NCI-H1105 (cell line): ENCODE measurements at places on chromosomes 4 and X.

- DNase-seq, result no peak
These were observed 52.5 kb upstream of the WDFY3 start for GRCh38 chr4:85018983-85019382.

GRCh38 chr4:126869967-126870366 lies 762.8 kb upstream of the INTU start:
- DNase-seq, result no peak

- no peak for DNase-seq
These were observed 1.2 kb downstream of the ATP10D start for GRCh38 chr4:47486231-47486673.

DNA sequence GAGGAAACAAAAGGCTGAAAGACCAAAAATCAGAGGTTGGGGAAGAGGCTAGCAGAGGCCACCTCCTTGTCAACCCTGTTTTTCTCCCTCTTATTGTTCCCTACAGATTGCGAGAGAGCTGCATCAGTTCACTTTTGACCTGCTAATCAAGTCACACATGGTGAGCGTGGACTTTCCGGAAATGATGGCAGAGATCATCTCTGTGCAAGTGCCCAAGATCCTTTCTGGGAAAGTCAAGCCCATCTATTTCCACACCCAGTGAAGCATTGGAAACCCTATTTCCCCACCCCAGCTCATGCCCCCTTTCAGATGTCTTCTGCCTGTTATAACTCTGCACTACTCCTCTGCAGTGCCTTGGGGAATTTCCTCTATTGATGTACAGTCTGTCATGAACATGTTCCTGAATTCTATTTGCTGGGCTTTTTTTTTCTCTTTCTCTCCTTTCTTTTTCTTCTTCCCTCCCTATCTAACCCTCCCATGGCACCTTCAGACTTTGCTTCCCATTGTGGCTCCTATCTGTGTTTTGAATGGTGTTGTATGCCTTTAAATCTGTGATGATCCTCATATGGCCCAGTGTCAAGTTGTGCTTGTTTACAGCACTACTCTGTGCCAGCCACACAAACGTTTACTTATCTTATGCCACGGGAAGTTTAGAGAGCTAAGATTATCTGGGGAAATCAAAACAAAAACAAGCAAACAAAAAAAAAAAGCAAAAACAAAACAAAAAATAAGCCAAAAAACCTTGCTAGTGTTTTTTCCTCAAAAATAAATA lies 179.9 kb downstream of the AR start:
- DNase-seq, result no peak

DNA sequence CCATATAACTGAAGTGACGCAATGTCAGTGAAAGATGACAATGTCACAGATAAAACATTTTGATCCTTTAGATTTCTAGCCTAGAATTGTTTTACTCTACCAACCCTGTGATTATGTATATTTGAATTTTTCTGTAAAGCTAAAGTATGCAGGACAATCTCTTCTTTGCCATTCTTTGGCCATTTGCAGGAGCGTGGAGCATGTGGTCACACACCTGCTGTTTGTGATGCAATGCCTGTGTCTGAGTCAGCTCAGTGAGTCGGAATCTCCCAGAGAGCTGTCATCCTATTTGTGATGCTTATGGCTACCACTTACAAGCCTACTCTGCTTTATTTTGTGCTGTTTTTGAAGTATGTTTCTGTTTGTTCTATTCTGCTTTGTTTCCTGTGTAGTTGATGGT lies 214.5 kb downstream of the NAF1 start:
- DNase-seq, result no peak

DNA sequence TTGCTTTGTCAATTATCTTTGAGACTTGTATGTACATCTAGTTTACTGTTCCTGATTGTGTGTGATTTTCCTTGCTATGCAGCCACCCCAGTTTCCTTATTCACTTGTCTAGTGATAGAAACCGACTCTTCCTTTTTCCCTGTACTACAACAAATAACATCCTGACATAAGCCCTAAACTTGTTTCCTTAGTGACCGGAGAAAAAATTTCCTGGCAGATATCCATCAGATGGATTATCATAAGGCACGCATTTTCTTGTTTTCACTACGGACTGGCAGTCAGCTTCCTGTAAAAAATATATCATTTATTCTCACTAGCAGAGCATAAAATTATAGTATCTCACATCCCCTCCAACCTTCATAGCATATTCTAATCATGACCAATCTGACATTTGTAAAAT lies 410.7 kb downstream of the CENPC start:
- DNase-seq, result no peak

GRCh38 chrX:54564936-54565335 lies 34.9 kb downstream of the GNL3L start:
- DNase-seq, result no peak

- DNase-seq, result no peak
These were observed 28.1 kb upstream of the ZCCHC4 start for GRCh38 chr4:25284466-25284865.

GRCh38 chr4:3875466-3875865 lies 109.3 kb downstream of the ADRA2C start:
- DNase-seq, result no peak

DNA sequence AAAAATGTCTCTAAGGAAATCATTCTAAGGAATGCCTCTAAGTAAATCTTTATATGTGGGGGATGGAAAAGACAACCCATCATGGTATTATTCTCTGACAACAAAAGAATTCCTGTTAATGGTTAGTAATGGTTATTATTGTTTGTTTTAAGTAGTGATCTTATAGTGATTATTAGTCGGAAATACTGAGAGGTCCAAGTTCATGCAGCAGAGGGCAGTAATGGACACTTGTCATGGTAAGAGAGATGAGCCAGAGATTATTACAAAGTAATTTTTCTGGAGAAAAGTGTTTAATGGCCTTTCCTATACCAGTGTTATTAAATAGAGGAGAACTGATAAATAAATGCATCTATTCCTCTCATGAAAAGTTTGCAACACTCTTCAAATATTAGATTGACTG lies 8.1 kb upstream of the DKK2 start:
- no peak for DNase-seq

DNA sequence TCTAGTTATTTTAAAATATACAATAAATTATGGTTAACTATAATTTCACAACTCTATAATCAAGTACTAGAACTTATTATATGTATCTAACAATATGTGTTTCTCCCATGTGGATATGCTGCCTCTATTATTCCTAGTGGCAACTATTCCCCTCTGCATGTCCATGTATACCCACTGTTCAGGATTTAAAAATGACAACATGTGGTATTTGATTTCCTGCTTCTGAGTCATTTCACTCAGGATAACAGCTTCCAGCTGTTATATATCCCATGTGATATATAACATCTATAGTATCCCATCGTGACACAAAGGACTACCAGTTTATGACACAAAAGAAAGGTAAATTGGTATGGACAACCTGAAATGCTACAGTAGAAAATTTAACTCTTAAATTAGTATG lies 167.4 kb upstream of the TACR3 start:
- no peak for DNase-seq

- DNase-seq, result no peak
These were observed 30.1 kb upstream of the BBS7 start for GRCh38 chr4:121900132-121900983.

DNA sequence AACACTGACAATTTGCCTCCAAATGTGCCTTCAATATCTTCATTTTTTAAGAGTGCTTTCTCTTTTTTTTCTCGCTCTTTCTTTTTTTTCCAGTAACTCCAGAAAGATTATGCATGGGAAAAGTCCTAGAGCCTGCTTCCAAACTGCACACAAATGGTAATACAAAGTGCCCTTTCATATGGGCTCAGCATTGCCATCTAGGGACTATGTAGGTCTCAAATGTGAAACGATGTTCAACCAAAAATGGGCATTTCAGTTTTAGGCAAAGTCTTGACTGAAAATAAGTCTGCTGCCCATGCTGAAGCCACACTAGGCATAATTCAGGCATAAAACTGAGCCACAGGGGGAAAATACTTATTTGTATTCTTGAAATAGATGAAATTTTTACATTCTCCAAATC lies 65.6 kb downstream of the SYNPO2 start:
- DNase-seq, result no peak

- DNase-seq, result no peak
These were observed 20.7 kb upstream of the IL13RA1 start for GRCh38 chrX:118706681-118707080.

DNA sequence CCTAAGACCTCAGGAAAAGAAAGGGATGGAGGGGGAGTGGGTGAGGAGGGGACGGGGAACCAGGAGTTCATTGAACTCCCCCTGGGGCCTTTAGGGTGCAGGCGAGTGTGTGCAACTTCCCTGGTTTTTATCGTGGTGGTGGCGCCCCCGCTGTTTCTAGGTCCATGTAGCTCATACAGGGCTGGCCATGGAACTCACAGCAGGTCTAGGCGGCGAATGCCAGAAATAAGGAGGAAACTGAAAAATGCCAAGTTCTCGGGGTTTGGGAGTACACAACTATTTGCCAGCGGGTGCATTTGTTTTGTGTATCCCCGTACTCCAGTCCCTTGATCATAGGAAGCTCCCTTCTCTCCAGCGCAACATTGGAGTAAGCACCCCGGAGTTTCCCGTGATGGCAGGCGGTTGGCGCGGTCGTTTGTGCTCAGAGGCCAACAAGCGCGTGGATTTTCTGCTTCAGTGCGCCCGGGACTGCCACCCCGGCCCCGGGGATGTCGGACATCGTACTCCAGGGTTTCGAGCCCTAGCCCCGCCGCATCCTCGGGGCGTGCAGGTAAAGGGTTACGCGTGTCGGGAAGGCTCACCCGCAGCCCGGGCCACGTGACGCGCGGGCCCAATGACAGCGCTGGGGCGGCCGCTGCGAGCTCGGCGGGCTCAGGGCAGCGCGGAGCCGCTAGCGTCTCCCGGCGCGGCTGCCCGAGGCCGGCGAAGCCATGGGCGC lies 208.9 kb downstream of the NWD2 start:
- peak; percentile 13 for DNase-seq

GRCh38 chr4:40322811-40323210 lies 12.3 kb upstream of the CHRNA9 start:
- DNase-seq, result no peak

DNA sequence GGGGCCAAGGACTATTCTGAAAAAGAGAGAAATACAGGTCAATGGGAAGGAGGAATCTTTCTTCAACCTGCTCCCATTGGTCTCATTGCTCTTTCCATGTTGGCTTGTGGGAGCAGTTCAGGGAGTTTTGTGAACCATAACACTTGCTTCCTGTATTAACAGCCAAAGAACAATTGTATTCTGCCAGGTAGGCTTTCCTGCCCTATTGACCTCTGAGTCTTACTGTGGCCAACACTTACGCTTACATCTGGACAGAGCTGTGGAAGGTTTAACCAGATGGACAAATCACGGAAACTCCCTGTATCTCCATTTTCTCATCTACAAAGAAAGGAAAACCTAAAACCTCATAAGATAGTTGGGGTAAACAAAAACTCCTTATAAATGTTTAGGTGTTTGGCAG lies 30.7 kb downstream of the MID1IP1 start:
- no peak for DNase-seq

DNA sequence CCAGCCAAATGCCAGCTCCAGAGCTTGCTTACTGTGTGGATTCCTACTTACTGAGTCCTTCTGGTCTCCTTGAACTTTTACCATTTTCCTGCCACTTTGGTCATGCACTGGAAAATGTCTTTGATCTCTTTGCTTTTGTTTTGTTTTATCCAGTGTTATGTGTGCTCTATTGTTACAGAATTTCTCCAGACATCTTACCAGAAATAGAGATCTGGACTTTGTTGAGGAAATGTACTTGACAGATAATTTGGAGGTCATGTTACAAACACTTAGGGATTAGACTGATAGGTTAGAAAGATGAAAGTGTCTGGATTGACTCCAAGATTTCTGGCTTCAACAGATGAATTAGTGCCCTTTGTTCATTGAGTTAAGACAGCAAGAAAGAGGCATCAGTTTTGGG lies 5.7 kb upstream of the ZNF330 start:
- no peak for DNase-seq

DNA sequence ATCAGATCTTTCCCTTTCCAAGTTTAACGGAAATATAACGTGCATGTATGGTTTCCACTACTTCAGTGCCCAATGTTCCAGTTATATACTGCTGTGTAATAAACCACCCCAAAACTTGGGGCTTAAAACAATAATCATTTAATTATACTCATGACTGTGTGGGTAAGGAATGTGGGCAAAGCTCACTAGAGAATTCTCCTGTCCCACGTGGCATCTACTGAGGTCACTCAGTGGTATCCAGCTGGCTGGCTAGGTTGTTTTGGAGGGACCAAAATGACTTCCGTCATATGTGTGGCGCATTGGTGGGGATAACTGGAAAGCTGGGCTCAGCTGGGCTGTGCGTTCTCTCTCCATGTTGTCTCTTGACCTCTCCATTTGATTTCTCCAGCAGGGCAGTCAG lies 18.5 kb downstream of the ZCCHC18 start:
- no peak for DNase-seq

- DNase-seq, result no peak
These were observed 135.4 kb downstream of the GUCY2F start for GRCh38 chrX:109346491-109346890.

DNA sequence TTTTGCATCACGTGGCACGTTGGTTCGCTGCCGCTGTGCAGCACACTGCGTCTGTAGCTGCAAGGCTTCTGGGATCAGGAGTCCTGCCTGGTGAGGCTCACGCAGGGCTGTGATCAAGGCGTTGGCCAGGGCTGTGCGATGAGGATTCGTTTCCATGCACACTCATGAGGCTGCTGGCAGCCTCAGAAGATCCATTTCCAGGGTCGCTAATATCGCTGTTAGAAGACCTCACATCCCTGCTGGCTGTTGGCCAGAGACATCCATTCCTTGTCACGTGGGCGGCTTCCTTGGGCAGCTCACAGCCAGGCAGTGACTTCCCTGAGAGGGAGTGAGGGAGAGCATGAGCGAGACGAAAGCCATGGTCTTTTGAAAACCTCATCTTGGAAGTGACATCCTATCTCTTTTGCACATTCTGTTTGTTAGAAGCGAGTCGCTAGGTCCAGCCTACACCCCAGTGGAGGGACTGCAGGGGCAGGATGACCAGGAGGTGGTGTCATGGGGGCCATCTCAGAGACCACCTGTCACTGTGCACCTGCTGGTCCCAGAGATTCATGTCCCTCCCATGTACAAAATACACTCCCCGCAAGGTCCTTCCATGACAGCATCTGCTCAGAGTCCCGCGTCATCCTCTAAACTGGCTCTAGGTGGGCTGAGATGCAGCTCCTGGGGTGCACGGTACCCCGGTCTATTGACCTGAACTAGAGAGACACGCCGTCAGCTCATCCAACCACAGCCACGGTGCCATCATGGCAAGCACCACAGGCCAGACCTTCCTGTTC lies 12.2 kb downstream of the RGS12 start:
- DNase-seq, result no peak
